Calu3 (cell line): ENCODE measurements at places on chromosomes 5 and 9. TPM values are rescaled to one million over a fixed set of nuclear protein-coding genes. Genes with fewer than 3 reads are reported as not detected.

- no peak for DNase-seq
These were observed 41.9 kb downstream of the CDK7 start for GRCh38 chr5:69276422-69277174.

- DNase-seq: no peak
These were observed 305.0 kb downstream of the MRPS30 start for GRCh38 chr5:45113726-45114125.

- no peak for DNase-seq
These were observed 37.7 kb upstream of the RAPGEF6 start for GRCh38 chr5:131672776-131673175.

- DNase-seq: peak; percentile 6
These were observed 25.2 kb upstream of the FOCAD start for GRCh38 chr9:20658677-20659473.

DNA sequence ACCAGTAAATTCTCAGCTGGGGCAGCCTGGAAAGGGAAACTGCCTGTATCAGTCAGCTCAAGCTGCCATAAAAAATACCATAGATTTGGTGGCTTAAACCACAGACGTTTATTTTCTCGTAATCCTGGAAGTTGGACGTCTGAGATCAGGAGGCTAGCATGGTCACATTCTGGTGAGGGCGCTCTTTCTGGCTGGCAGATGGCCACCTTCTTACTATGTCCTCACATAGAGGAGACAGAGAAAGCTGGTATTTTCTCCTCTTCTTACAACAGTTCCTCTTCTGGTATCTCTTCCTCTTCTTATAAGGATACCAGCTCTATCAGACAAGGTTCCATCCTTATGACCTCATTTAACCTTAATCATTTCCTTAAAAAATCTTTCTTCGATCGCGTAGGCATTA is 50.5 kb upstream of the RFX3 start:
- no peak for DNase-seq

Gene PRUNE2
- 0.07 TPM in 1 of 2 replicates, not detected in the other for total RNA-seq

Gene CTSV
- total RNA-seq: 21.4 and 23.3 TPM in 2 replicates

Gene CA9
- 0.64 and 0.76 TPM in 2 replicates for total RNA-seq

Gene PCDHA7
- total RNA-seq: 0.95 and 1.2 TPM in 2 replicates
